H4 (cell line): ENCODE measurements at places on chromosomes 6 and 20.

GRCh38 chr6:40693768-40694167 lies 106.6 kb upstream of the LRFN2 start:
- DNase-seq, result no peak

GRCh38 chr20:8645326-8645725 lies 423.6 kb upstream of the PLCB4 start:
- DNase-seq, result no peak

DNA sequence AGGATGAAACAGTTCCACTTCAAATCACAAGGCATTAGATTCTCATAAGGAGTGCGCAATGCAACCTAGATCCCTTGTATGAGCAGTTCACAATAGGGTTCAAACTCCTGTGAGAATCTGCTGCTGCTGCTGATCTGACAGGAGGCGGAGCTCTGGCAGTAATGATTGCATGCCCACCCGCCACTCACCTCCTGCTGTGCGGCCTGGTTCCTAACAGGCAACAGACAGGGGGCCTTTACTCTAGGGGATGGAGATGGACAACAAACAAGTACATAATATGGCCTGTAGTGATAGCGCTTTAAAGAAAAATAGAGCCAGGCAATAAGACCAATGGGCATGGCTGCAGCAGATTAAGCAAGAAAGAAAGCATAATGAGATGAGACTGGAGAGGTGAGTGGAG lies 2.7 kb upstream of the TBC1D22B start:
- no peak for DNase-seq

- DNase-seq, result peak; percentile 72
Observed at GRCh38 chr6:63598049-63599036, 26.1 kb downstream of the LOC128125822 start.

GRCh38 chr20:24098886-24099285 lies 110.3 kb upstream of the GGTLC1 start:
- DNase-seq, result no peak

GRCh38 chr6:56851541-56852259 lies 103.2 kb upstream of the BEND6 start:
- peak; percentile 80 for DNase-seq

GRCh38 chr20:2133318-2134183 lies 31.9 kb downstream of the STK35 start:
- DNase-seq, result no peak

DNA sequence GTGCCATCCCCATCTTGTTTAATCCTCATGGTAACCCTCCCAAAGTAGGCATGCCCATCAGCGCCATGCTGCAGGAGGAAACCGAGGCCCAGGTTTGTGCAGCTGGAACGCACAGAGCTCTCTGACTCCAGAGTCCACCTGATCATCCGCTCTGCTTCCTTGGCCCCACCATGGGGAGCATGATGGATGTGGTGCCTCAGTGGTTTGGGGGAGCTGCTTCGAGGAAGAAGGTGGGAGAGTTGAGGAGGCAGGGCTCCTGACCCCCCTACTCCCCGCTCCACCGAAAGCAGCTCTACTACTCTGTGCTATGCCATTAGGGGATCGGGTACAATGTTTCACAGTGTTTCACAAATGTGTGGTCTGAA lies 52.2 kb downstream of the TGM2 start:
- no peak for DNase-seq

GRCh38 chr6:119277052-119277451 lies 72.5 kb downstream of the MAN1A1 start:
- no peak for DNase-seq

- DNase-seq, result no peak
Observed at GRCh38 chr20:4329232-4329631, 313.9 kb upstream of the RNF24 start.

- DNase-seq, result no peak
Observed at GRCh38 chr6:71486461-71486860, 197.8 kb downstream of the OGFRL1 start.

- DNase-seq, result no peak
Observed at GRCh38 chr20:64159711-64160110, 4.5 kb upstream of the MYT1 start.

- DNase-seq, result peak; percentile 48
Observed at GRCh38 chr20:15475483-15475882, 1097.8 kb downstream of the KIF16B start.

GRCh38 chr6:134888316-134888715 lies 61.6 kb downstream of the ALDH8A1 start:
- DNase-seq, result no peak

DNA sequence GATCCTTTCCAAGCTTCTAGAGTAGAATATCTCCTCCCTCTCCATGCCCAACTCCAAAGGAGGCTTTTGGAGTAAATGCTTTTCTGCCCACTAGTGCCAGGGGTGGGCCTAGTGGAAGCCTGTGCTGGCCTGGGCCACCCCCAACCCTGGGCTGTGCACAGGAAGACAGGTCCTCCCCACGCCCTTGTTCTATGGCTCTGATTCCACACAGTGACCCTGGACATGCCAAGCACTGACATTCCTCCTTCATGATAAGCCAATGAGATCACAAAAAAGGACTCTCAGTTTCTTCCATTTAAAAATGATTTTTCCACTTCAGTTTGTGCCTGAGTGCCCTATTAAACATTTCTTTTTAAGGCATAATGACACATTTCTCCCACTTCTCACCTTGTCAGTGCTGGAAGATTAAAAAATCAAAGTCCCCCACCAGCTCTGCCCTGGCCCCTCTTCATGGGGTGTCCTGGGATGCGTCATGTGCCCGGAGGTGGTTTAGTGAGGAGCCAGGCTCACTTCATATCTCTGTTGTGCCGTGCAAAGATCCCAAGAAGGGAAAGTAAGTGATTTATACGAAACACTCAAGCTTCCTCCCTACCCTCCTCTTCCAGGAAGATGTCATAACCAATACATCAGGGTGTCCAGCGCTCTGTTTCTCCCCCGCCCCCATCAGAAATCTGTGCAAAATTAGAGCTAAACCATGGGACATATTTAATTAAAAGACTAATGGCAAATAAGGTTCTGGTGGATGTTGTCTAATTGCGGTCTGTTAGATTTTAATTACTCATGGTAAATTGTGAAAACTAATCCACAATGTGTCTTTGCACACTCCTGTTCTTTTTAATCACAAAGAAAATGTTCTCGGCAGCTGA lies 255.0 kb downstream of the NRN1 start:
- no peak for DNase-seq

DNA sequence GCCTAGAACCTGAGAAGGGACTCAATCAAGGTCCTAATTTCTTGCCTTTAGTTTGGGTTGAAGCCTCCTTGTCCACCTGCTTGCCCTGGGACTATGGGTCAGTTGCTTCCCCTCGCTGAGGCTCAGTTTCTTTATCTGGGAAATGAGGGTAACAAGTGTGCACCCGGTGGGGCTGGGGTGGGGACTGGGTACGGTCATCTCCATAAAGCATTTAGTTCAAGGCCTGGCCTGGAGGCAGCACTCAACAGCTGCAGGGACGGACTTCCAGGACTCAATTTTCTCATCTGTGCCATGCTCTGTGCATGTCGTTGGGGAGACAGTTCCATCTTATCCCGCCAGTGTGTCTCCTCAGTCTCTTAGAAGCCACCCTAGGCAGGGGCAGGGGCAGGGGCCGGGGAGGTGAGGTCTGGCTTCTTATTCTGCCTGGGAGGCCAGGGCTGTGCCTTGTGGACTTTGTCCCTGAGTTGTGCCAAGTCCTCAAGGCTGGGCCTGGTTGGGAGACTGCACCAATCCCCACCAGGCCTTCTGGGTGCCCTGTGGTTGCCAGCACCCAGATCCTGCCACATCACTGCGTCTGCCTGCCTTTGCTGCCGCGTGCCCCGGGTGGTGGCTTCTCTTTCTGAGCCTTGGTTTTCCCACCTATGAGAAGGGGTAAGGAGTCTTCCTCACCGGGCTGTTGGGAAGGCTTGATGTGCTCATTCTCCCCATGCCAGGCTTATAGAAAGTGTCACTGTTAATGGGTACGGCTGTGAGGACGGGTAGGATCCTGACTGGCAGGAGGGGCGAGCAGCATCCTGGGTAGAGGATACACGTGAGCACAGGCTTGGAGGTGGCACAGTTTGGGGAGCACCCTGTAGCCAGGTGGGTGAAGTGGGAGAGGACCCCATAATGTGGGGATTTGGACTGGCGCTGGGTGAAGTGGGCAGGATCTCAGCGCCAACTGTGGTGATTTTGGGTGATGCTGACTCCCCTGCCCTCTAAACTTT lies 8.6 kb downstream of the SRC start:
- no peak for DNase-seq

DNA sequence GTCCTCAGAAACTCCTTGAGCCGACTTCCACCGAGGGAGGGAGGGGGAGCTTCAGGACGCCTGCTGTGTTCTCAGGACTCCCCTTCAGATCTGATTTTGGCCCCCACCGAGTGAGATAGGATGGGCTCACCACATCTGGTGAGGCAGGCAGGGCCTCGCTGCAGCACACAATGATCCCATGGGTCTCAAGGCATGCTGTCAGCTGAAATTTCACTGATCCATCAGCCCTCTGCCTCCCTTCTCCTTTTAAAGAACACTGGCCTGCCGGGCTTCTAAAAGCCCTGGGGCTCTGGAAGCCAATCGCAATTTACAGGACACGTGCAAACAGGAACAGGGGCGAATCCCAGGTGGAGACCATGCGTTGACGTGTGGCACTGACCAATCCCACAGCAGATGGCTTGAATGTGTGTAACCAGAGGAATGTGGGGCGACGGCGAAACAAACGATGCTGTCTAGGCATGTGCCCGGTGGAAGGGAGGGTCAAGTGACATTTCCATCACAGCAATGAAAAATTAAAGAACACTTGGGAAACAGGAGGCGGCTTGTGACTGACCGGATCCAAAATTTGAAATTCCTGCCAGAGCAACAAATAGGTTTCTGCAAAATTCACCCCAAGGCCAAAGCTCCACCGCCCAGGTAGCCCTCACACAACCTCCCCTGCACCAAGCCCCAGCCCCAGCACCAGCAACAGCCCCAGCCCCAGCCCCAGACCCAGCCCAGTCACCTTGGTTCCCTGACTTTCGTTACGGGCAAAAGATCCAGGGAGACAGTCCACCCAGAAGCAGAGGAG lies 167.1 kb upstream of the ZNF337 start:
- DNase-seq, result no peak

DNA sequence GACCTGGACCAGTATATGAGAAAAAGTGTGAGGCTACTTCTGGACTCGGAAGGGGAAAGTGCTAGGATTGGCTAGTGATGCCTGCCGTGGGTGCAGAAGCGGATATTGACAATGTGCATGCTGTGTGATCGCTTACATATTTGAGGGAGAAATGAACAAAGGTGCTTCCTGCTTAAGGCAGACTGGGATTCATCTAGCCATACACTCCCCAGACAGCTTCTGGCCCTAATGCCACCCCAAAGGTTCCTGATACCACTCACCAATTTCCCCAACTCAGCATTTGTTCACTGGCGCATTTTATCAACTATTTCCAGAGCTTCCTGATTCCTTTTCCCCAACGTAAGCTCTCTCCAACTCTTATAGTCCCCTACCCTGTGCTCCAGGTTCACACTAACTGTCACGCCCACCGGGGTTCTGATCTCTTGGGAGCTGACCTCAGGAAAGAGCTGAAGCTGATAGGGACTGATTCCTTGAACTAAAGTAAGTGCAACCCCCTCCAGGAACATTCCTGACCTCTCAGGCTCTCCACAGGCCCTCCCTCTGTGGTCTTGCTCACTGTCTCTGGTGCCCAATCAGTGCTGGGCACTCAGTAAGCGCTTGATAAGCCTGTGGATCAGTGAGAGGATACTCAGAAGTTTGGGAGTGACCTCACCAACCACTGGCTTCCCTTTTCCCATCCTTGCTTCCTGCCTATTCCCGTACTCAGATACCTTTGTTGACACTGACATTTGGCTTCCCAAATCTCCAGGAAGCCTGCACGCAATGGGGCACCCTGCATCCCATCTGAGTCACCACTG lies 73.3 kb downstream of the MRPL14 start:
- DNase-seq, result peak; percentile 99

GRCh38 chr6:35388772-35389352 lies 46.5 kb downstream of the PPARD start:
- no peak for DNase-seq

DNA sequence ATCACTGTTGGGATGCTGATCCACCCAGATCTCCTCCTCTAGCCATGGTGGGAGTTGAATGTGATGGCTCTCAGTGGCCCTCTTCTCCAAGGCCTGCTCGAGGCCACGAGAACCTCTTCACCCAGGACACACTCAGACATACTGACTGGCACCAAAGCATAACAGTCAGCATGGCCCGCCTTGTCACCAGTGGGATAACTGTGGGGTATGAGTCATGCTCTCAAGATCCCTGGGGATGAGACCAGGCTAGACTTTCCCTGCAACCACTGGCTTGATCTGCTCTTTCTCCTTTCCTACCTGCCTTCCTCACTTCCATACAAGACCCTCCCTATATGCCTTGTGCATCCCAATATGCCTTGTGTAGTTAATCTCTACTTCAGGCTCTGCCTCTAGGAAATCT lies 66.8 kb downstream of the RIN2 start:
- DNase-seq, result no peak

DNA sequence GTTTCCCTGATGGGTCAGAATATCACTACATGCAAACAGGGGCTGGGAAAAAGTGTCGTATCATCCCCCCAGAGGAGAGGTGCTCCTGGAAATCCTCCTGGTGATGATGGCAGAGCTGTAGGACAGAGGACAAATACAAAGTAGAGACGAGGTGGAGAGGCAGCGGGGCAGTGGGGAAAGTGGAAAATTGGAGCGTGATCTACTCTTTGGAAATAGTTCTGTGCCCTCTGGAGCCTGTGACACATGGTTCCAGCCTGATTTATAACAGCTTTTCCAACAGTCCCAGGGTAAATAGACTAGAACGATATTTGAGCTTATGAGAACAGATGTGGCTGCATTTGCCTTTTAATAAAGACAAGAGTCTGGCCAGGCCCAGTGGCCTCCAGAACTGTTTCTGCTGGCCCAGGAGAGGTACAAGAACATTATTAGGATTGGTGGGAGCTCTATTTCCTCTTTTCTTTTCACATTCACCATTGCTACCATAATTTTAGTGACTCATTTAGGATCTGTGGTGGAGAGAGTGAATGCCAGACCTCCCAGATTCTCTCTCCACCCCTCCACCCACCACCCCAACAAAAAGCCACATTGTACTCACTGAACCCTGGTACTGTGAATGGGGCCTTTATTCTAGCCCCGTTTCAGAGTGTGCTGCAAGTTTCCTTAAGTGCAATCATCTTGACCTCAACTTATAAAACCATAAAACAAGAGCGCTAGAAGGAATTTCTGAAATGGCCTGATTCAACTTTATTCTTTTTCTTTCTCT lies 78.3 kb downstream of the BTBD3 start:
- DNase-seq, result peak; percentile 25

DNA sequence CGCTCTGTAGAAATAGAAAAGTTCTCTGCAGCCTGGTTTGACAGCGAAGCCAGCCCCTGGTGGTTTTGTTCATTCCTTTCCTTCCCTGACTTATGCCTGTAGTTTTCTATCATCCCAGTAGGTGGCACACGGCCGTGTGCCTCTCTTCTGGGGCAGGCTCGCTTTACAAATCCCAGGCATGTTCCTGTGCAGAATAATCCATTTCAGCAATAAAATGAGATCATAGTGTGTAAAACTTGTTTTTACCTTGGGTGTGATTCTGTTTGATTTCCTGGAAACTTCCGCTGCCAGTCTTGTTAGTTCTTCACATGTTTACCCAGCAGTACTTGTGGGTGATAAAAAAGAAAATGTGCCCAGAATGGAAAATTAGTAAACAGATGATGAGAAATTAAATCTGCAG lies 7.4 kb upstream of the INSM1 start:
- DNase-seq, result peak; percentile 47

GRCh38 chr6:95917034-95917433 lies 98.7 kb upstream of the FUT9 start:
- DNase-seq, result no peak
